Spleen (tissue), 13 donors: ENCODE measurements at places on chromosomes 13 and 19. TPM values are rescaled to one million over a fixed set of nuclear protein-coding genes. Genes with fewer than 3 reads are reported as not detected.
A peak's percentile ranks its signal among the peaks of the same experiment; 100 is the strongest.

ZIC2 gene
- not detected for total RNA-seq

GRCh38 chr13:92510416-92510815 is 716.2 kb upstream of the GPC6 start:
- no peak overlapping the region for H3K4me3 ChIP-seq
- H3K27ac ChIP-seq: no peak overlapping the region
- no peaks in the 10 kb centered on the region for H3K4me1 ChIP-seq
- no peaks in the 10 kb centered on the region for H3K36me3 ChIP-seq
- no peak for DNase-seq

ACER1 gene
- total RNA-seq: not detected

- H3K27me3 ChIP-seq: no peaks in the 10 kb centered on the region
- no peak overlapping the region for H3K27ac ChIP-seq
- H3K36me3 ChIP-seq: no peaks in the 10 kb centered on the region
- H3K4me1 ChIP-seq: no peaks in the 10 kb centered on the region
- no peak for DNase-seq
These were observed 8.0 kb upstream of the ZNF443 start for GRCh38 chr19:12448808-12449207.

TMEM238 gene
- 8.8 TPM for total RNA-seq

NAT14 gene
- total RNA-seq: 10.3 TPM

- H3K27me3 ChIP-seq: no peaks in the 10 kb centered on the region
- H3K27ac ChIP-seq: no peak overlapping the region
- H3K4me3 ChIP-seq: no peak overlapping the region
- DNase-seq: no peak
These were observed 560.2 kb downstream of the UQCRFS1 start for GRCh38 chr19:28652765-28653164.

S1PR5 gene
- total RNA-seq: 12.5 TPM

HNRNPL gene
- total RNA-seq: 294 TPM

PBX4 gene
- total RNA-seq: 11.4 TPM

OR4F17 gene
- total RNA-seq: not detected

DNA sequence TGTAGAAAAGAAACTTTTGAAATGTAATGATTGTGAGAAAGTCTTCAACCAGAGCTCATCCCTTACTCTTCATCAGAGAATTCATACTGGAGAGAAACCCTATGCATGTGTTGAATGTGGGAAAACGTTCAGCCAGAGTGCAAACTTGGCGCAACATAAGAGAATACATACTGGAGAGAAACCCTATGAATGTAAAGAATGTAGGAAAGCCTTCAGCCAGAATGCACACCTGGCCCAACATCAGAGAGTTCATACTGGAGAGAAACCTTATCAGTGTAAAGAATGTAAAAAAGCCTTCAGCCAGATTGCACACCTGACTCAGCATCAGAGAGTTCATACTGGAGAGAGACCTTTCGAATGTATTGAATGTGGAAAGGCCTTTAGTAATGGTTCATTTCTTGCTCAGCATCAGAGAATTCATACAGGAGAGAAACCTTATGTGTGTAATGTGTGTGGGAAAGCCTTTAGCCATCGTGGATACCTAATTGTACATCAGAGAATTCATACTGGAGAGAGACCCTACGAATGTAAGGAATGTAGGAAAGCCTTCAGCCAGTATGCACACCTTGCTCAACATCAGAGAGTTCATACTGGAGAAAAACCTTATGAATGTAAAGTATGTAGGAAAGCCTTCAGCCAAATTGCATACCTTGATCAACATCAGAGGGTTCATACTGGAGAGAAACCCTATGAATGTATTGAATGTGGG is 19.3 kb downstream of the ZNF583 start:
- H3K4me1 ChIP-seq: no peaks in the 10 kb centered on the region
- H3K36me3 ChIP-seq: peaks cover 53% of the 10 kb centered on the region
- no peak overlapping the region for H3K4me3 ChIP-seq
- DNase-seq: no peak
- no peak overlapping the region for H3K27ac ChIP-seq

GRCh38 chr19:50008532-50008931 is 16.6 kb downstream of the VRK3 start:
- no peaks in the 10 kb centered on the region for H3K27me3 ChIP-seq
- H3K27ac ChIP-seq: no peak overlapping the region
- H3K4me3 ChIP-seq: no peak overlapping the region
- peaks cover 100% of the 10 kb centered on the region for H3K36me3 ChIP-seq
- no peaks in the 10 kb centered on the region for H3K4me1 ChIP-seq
- no peak for DNase-seq

- no peaks in the 10 kb centered on the region for H3K36me3 ChIP-seq
- H3K4me1 ChIP-seq: peaks cover 18% of the 10 kb centered on the region
- H3K27me3 ChIP-seq: no peaks in the 10 kb centered on the region
- H3K27ac ChIP-seq: no peak overlapping the region
- DNase-seq: no peak
These were observed 71.9 kb upstream of the UBL3 start for GRCh38 chr13:29922281-29922821.

DNA sequence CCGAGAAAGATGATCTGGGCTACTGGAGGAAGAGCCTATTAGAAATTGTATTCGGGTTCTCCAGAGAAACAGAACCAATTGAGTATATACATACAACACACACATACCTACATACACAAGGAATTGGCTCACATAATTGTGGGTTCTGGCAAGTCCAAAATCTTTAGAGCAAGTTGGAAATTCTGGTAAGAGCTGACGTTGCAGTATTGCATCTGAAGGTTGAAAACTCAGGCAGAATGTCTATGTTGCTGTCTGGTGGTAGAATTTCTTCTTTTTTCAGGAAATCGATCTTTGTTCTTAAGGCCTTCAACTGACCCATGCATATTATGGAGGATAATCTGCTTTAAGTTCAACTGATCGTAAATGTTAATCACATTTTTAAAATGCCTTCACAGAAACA is 15.5 kb upstream of the OLFM4 start:
- no peaks in the 10 kb centered on the region for H3K4me1 ChIP-seq
- H3K27me3 ChIP-seq: no peaks in the 10 kb centered on the region
- no peak for DNase-seq
- no peaks in the 10 kb centered on the region for H3K36me3 ChIP-seq
- H3K4me3 ChIP-seq: no peak overlapping the region

- no peak overlapping the region for H3K4me3 ChIP-seq
- H3K27ac ChIP-seq: no peak overlapping the region
- H3K4me1 ChIP-seq: no peaks in the 10 kb centered on the region
- no peaks in the 10 kb centered on the region for H3K27me3 ChIP-seq
- no peak for DNase-seq
These were observed 20.6 kb downstream of the ELAVL3 start for GRCh38 chr19:11460207-11460606.

CEACAM21 gene
- total RNA-seq: 12.1 TPM

DNA sequence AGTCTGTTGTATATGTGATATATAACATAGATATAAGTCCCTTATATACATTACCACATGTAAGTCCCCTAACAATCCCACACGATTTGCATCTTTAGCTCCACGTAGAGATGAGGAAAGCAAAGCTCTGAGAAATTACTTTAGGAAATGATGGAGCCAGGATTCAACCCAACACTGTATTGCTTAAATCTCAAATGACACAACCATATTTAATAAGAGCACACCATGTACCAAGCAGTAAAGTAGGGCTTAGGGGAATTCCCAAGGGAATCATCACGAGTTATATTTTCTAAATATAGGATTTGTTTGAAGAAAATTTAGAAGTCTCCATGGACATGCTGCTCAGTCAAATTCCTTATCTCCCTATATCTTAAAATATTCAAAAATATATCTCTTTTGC is 61.3 kb upstream of the POMP start:
- H3K36me3 ChIP-seq: no peaks in the 10 kb centered on the region
- DNase-seq: no peak
- H3K27ac ChIP-seq: no peak overlapping the region
- no peak overlapping the region for H3K4me3 ChIP-seq
- no peaks in the 10 kb centered on the region for H3K27me3 ChIP-seq

- H3K4me3 ChIP-seq: peak overlapping the region; percentile 7
- no peak for DNase-seq
- no peak overlapping the region for H3K27ac ChIP-seq
- peaks cover 8% of the 10 kb centered on the region for H3K27me3 ChIP-seq
- peaks cover 50% of the 10 kb centered on the region for H3K4me1 ChIP-seq
These were observed 8.2 kb upstream of the BBC3 start for GRCh38 chr19:47239152-47239551.

CCDC61 gene
- total RNA-seq: 20.5 TPM

TRPM4 gene
- total RNA-seq: 15.3 TPM

DNA sequence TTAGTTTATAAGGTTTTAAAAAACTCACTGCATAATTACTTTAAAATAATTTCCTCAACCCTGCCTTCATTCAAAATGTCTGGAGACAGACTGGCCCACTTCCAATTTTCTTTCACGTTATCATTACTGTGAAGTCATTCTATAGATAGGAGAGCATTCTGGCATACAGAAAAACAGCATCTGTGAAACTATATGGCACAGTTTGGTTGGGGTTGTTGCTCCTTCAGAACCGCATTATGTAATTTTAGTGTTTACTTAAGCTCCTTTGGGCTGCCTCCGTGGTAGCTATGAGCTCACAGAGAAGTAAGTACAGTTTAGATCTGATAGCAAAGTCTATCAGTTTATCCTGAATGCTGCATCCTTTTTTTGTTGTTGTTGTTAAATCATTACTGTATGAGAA is 104.3 kb downstream of the KCNRG start:
- H3K36me3 ChIP-seq: peaks cover 6% of the 10 kb centered on the region
- H3K4me3 ChIP-seq: no peak overlapping the region
- H3K4me1 ChIP-seq: peaks cover 84% of the 10 kb centered on the region
- no peak for DNase-seq

GRCh38 chr13:35826626-35827254 is 304.4 kb downstream of the DCLK1 start:
- no peak overlapping the region for H3K27ac ChIP-seq
- no peaks in the 10 kb centered on the region for H3K36me3 ChIP-seq
- no peak overlapping the region for H3K4me3 ChIP-seq
- no peaks in the 10 kb centered on the region for H3K27me3 ChIP-seq
- DNase-seq: no peak

DNA sequence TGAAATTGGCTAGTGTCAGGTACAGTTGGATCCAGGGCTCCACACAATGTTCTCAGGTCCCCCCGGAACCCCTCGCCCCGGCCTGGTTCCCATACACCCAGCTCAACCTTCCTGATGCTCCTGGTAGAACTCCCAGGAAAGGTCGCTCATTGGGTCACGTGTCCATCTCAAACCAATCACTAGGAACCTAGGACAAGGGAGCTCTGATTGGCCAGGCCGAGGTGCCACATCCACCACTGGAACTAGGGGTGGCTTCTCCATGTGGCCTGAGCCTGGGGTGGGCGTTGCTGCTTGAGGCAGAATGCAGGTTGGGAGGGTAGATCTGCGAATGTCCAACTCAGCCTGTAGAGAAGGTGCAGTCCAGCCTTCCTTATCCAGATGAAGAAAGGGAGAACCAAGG is 6.9 kb upstream of the MEF2B start:
- no peaks in the 10 kb centered on the region for H3K27me3 ChIP-seq
- H3K4me3 ChIP-seq: no peak overlapping the region
- H3K27ac ChIP-seq: no peak overlapping the region
- DNase-seq: no peak
- no peaks in the 10 kb centered on the region for H3K4me1 ChIP-seq

- H3K4me3 ChIP-seq: no peak overlapping the region
- no peak for DNase-seq
- H3K27ac ChIP-seq: no peak overlapping the region
- H3K27me3 ChIP-seq: no peaks in the 10 kb centered on the region
These were observed 275.3 kb upstream of the PRR20A start for GRCh38 chr13:56865416-56865815.

GRCh38 chr13:76470991-76471390 is 415.2 kb downstream of the KCTD12 start:
- no peak for DNase-seq
- no peaks in the 10 kb centered on the region for H3K4me1 ChIP-seq
- no peaks in the 10 kb centered on the region for H3K27me3 ChIP-seq
- H3K36me3 ChIP-seq: no peaks in the 10 kb centered on the region

RDH8 gene
- total RNA-seq: not detected
